ENCODE measurements at places on chromosomes 16 and 17.
A peak's percentile ranks its signal among the peaks of the same experiment; 100 is the strongest.

DNA sequence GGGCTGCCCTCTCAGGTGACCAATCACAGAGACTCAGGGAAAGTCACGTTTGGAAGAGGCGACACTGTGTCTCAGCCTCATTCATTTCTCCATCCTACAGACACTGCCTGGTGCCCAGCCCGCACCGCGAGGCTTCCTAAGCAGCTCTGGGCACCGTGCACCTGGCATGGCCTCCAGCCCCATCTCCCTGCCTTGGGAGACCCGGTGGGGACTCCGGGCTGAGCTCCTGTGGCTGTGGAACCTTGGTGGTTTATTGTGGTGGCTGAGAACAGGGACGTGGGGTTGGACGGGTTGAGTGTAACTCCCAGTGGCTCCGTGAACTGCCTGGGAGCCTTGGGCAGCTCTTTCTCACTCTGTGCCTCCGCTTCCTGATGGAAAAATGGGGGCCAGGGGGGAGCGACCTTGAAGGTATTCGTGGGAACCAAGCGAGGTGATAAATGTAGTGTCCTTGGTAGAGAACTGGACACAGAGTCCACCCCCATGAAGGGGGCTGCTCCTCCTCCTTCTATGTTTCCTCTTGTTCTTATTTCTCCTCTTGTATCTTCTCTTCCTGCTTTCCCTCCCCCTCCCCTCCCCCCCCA is 215.4 kb downstream of the SEC14L1 start:
- H3K27ac ChIP-seq: no peak overlapping the region
- no peak for DNase-seq
- H3K4me3 ChIP-seq: no peak overlapping the region

- H3K4me1 ChIP-seq: no peaks in the 10 kb centered on the region
- H3K27ac ChIP-seq: no peak overlapping the region
- no peaks in the 10 kb centered on the region for H3K36me3 ChIP-seq
- no peak for DNase-seq
Measured at GRCh38 chr17:77742579-77742978, 215.9 kb upstream of the TNRC6C start.

GRCh38 chr17:51144266-51145022 is 8.9 kb upstream of the NME1 start:
- peaks cover 2% of the 10 kb centered on the region for H3K27me3 ChIP-seq
- no peak for DNase-seq
- peaks cover 4% of the 10 kb centered on the region for H3K4me1 ChIP-seq
- no peak overlapping the region for H3K4me3 ChIP-seq
- H3K36me3 ChIP-seq: no peaks in the 10 kb centered on the region

DNA sequence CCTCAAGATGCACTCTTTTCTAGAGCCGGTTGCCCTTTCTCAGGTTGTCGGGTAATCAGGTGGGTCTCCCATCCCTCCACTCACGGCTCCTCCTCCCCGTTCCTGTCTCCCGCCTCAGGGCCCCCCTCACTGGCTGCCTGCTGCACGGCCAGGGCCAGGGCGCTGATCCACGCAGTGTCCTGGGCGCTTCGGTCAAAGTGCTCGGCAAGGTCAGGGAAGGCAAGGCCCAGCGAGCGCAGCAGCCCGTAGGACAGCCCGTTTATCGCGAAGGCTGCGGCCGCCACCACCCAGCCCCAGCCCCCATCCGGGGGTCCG is 753 bp downstream of the SLC16A11 start:
- H3K36me3 ChIP-seq: peaks cover 7% of the 10 kb centered on the region
- peaks cover 45% of the 10 kb centered on the region for H3K4me1 ChIP-seq
- no peak overlapping the region for H3K27ac ChIP-seq
- peak overlapping the region; percentile 52 for H3K4me3 ChIP-seq
- H3K27me3 ChIP-seq: peaks cover 11% of the 10 kb centered on the region
- no peak for DNase-seq

GRCh38 chr17:31738067-31738466 is 121.0 kb downstream of the COPRS start:
- no peak overlapping the region for H3K27ac ChIP-seq
- H3K36me3 ChIP-seq: no peaks in the 10 kb centered on the region
- no peak for DNase-seq
- no peaks in the 10 kb centered on the region for H3K4me1 ChIP-seq
- H3K27me3 ChIP-seq: peaks cover 10% of the 10 kb centered on the region

GRCh38 chr17:7992516-7992915 is 9.9 kb upstream of the GUCY2D start:
- no peak overlapping the region for H3K4me3 ChIP-seq
- DNase-seq: no peak
- peaks cover 42% of the 10 kb centered on the region for H3K4me1 ChIP-seq
- H3K27ac ChIP-seq: no peak overlapping the region

DNA sequence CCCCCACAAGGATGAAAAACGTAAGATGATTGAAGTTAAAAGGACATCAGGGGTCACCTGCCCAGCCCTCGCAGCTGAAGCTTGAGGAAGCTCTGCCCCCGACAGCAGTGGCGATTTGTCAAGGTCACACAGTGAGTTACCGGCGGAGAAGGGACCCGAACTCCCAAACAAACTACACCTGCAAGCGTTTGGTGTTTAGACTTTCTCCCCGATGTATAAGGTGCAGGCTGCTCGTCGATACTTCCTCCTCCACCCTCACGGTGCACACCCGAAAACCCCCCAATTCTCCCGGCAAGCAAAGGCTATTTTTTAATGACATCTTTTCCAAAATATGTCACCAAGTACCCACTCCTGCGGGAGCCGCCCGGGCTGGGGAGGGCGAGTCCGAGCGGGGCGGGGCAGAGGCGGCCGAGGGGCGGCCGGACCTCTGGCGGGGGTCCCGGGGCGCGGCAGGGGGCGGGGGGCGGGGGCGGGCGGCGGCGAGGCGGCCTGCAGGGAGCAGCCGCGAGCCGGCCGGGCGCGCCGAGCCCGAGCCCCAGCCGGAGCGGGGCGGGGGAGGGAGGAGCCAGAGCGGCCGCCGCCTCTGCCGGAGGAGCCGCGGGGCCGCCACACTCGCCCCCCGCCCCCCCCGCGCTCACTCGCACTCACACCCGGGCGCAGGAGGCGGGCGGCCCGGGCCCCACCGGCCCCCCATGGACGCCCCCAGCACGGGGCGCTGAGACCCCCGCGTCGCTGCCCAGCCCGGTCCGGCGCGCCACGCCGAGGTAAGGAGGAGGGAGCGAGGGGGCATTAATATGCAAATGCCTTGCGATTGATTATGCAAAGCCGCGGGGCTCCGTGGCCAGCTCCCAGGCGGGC is at the start of gene THRA:
Gene THRA, plus strand, starts transcription at position 637 of the 858 bp plus-strand sequence. CDS start 11,524 bp downstream, outside the sequence.
- peaks cover 41% of the 10 kb centered on the region for H3K4me1 ChIP-seq
- peak; percentile 65 for DNase-seq
- peak within 1 kb of the TSS; percentile 41 for H3K27ac ChIP-seq
- peaks cover 4% of the 10 kb centered on the region for H3K36me3 ChIP-seq
- H3K27me3 ChIP-seq: peaks cover 40% of the 10 kb centered on the region
- peak within 1 kb of the TSS; percentile 81 for H3K4me3 ChIP-seq

DNA sequence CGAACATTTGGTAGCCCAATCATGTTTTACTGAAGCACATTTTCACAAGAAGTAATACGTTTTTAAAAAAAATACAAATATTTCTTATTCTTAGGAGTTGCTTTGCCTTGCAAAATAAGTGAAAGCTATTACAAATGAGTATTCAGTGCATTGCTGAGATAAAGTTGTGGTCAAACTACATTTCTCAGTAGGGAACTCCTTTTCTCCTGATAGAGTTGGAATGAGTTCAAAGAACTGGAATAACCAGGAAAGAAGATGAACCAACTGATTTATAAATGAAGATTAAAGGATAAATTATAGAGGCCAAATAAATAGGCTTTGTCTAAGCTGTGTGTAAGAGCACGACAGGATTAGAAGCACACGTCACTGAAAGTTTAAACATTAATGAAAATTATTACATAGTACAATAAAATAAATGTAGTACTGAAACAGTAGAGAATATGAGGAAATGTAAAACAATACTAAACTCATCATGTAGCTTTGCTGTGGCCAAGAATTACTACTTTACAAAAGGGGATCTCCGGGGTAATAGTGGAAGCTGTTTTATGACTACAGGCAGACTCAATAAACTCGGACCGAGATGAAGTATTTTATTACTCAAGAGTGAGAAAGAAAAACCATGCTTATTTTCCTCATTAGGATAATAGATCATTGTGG is 73.6 kb downstream of the KCNJ2 start:
- DNase-seq: no peak
- no peaks in the 10 kb centered on the region for H3K4me1 ChIP-seq
- H3K27ac ChIP-seq: no peak overlapping the region
- H3K36me3 ChIP-seq: no peaks in the 10 kb centered on the region
- H3K4me3 ChIP-seq: no peak overlapping the region

DNA sequence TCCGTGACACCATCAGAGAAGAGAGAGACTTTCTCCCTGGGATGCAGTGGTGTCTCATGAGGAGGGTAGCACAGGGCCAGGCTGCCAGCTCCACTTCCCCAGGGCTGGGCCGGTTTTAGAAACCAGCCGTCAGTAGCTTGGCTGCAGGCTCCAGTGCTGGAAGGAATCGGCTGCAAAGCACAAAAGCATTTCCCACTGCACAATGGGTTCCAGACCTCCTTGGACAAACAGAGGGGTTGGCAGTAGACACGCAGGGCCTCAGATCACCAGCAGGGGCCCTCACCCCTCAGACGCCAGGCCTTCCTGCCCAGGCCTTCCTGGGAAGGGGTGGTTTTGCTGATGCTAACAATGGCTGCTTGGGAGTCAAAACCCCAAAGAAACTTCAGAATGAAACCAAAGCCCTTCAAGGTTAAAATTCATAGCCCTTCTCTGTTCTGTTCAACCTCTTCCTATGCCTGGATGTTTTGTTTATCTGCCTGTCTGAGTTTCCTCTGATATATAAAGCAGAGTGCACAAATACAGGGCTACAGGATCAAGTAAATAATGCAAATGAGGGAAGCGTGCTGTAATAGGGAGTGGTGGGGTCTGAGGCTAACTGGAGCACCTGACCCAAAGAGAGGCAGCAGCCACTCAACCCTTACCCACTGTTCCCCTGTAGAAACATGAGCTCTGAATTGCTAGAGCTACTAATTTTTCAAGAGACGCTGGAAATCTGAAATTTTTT is 26.2 kb downstream of the TEKT5 start:
- no peak for DNase-seq
- no peaks in the 10 kb centered on the region for H3K4me1 ChIP-seq
- H3K36me3 ChIP-seq: no peaks in the 10 kb centered on the region
- no peaks in the 10 kb centered on the region for H3K27me3 ChIP-seq
- no peak overlapping the region for H3K27ac ChIP-seq

GRCh38 chr17:39231591-39232551 is 6.1 kb upstream of the STAC2 start:
- no peaks in the 10 kb centered on the region for H3K36me3 ChIP-seq
- DNase-seq: peak; percentile 56
- H3K27me3 ChIP-seq: peaks cover 22% of the 10 kb centered on the region
- no peak overlapping the region for H3K27ac ChIP-seq
- H3K4me1 ChIP-seq: peaks cover 14% of the 10 kb centered on the region

- H3K27ac ChIP-seq: no peak overlapping the region
- no peaks in the 10 kb centered on the region for H3K4me1 ChIP-seq
- H3K36me3 ChIP-seq: no peaks in the 10 kb centered on the region
- DNase-seq: no peak
- H3K4me3 ChIP-seq: no peak overlapping the region
Measured at GRCh38 chr17:1153795-1154546, 25.8 kb downstream of the ABR start.

DNA sequence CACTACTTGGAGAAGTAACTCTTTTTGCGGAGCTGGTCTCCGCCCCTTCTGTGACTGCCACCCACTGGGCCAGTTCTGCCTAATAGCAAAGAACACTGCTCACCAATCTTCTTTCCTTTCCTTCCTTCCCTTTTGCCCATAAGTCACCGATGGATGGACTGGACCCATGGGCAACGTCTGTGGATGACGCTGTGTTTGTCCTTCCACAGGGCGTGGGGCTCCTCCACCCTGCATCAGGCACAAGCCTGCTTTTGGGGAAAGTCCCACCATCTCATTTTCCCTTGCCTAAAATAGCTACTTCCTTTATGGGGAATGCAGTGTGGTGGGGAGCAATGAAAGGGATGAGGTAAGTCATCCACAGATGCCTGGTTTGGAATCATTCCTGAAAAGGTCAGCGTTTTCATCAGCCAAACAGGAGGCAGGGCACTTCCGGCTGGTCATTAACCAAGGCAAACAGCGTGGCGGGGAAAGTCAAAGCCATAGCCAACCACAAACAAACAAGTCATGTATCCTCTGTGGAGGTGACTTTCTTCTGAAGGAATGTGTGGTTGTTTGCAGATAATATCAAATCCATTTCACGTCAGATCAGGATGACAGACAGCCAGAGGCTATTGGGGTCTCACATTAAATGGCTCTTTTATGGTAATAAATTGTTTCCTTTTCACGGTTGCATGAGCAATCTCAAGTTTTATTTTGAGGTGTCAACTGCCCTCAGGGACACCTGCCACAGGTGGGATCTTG is 30.7 kb upstream of the MED9 start:
- H3K4me3 ChIP-seq: no peak overlapping the region
- H3K27ac ChIP-seq: no peak overlapping the region
- DNase-seq: no peak
- H3K27me3 ChIP-seq: no peaks in the 10 kb centered on the region
- no peaks in the 10 kb centered on the region for H3K4me1 ChIP-seq
- H3K36me3 ChIP-seq: no peaks in the 10 kb centered on the region

GRCh38 chr16:2092866-2093265 is 42.8 kb downstream of the PKD1 start:
- no peak overlapping the region for H3K4me3 ChIP-seq
- DNase-seq: no peak
- peaks cover 5% of the 10 kb centered on the region for H3K36me3 ChIP-seq
- peak overlapping the region; percentile 19 for H3K27ac ChIP-seq

DNA sequence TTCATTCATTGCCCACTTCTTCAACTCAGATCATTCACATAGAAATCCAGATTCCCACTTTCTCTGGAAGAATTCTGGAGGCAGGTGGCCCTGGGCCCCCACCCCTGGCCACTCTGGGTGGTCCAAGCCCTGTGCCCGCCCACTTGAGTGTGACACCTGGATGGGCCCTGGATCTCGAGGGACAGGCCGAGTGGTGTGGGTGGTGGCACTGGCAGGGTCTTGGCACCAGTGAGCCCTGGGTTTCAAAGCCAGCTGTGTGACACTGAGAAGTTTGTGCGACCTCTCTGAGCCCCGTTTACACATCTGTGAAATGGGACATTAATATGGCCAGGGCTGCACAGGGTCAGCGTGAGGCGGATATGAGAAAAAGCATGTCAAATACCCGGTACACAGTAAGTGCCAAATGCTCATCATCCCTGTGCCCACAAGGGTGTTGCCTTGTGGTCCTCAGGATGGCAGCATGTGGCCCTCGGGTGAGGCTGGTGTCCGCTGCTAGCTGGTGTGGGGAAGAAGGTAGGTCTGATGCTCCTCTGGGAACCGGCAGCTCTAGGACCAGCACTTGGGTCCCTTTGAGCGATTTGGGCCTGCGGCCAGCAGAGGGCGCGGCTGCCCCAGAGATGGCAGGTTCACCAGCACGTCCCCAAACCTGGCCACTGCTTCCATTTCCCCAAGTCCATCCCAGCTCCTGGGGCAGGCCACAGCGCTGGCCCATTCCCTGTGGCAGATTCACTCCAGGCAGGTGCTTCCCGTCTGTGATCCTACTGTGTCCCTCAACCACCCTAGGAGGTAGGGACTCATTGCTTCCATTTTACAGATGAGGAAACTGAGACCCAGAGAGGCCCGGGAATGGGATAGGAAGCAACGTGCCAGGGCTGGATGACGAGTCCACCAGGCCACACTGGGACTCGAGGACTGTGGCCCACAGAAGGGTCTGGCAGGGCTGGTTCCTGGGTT is 3.6 kb downstream of the OSGIN1 start:
- no peaks in the 10 kb centered on the region for H3K36me3 ChIP-seq
- no peak overlapping the region for H3K4me3 ChIP-seq
- H3K27me3 ChIP-seq: peaks cover 13% of the 10 kb centered on the region
- DNase-seq: peak; percentile 81

Measured in activated CD4-positive, alpha-beta T cell treated with anti-CD3 and anti-CD28 coated beads, Interleukin-2, amount 10 ng/mL, durations not matched to agents 7 days and 5 days (primary cell).